ENCODE measurements at places on chromosomes 2 and 18.

GRCh38 chr2:208049006-208049405 lies 23.7 kb upstream of the PLEKHM3 start:
- DNase-seq, result no peak

- DNase-seq, result peak; percentile 86
These were observed 161.1 kb downstream of the ARL4C start for GRCh38 chr2:234335661-234336228.

DNA sequence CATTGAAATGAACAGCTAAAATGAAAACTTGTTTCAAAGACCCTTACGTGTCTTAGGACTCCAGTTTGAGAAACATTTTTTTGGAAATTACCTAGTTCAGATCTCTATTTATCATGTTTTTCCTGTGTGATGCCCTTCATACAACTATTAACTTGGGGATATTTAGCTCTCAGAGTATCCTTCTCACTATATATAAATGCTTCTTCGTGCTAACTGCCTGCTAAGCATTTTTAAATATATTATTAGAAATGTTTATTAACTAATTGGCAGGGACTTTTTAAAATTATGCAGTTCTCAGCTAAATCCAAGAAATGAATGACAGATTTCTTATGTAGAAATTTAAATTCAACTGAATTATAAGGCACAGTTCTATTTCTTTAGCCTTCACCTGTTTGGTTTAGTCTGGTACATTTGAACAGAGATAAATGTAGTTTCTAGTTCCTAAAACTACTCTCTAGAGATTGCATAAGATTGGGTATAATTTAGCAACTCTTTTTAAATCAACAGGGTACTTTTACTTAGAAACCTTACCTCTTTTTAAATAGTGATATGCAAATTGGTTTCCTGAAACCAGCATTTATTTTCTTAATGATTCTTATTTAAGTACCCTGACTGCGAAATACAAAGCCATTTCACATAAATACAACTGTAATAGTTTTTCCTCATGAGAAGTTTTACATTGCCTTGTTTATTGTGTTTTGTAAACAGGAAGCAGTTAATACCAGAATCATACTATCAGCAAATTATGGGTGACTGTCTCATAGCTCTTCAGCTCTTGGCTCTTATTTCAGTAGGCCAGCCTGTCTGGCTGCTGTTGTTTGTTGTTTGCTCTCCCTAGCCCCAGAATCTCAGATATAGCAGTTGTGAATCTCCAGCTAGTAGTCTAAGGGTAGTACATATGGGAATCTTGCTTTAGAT lies 140.7 kb downstream of the PTRHD1 start:
- DNase-seq, result no peak

DNA sequence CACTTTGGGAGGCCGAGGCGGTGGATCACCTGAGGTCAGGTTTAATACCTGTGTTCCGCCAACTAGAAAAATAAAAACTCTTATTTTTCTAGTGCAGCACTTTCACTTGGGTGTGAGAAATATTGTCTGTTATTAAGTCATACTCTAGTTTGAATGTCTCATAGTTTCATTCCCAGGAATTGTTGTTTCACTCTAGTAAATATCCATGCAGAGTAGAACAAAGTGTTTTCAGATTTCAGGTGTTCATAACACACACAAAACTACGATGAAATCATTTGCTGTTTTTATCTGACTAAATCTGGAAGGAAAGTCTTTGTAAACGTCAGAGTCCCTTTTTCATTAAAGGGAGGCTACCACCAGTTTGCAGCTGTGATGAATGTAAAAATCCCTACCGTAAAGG lies 4.0 kb downstream of the FAM117B start:
- DNase-seq, result no peak

DNA sequence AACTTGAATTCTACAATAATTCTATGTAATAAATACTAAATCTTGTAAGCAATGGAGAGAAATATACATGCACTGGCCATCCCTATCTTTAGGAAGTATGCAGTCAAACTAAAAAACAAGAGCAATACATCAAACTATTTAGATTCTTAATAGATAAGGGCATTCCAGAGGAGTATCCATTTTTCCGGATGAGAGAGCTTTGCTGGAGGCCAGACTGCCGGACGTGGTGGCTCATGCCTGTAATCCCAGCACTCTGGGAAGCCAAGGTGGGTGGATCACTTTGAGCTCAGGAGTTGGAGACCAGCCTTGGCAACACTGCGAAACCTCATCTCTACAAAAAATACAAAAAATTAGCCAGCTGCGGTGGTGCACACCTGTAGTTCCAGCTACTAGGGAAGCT lies 60.8 kb downstream of the KIF5C start:
- DNase-seq, result no peak

DNA sequence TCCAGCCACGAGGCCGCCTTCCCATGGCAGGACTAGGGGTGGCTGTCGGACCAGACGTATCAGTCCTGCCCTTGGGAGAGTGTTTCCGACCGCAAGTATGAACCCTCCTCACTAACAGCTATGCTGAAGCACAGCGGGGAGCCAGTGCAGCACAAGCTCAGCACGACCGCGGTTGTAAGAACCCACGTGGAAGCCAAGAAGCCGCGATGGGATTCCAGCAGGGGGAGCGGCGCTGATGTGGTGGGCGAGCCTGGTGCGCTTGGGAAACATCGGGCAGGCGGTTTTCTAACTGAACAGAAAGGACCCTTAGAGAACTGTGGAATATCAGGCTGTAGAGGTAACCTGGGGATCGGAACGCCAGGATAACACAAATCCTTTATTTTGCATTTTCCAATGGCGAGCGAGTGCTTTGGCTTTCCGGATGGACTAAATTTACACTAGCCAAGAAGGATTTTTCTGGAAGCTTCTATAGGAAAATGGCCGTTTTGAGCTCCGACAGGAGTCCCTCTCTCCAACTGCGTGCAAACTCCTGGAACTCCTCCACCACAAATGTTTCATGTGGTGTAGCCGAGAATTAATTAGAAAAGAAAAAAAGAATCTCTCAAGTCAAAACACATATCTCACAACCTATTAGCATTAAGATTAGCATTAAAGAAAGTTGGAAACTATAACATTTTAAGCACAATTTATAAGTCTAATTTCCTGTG lies 132.0 kb upstream of the MYCN start:
- DNase-seq, result peak; percentile 69

All from eye (tissue), 1 donor.